ENCODE measurements at places on chromosomes 3 and 15. TPM values are rescaled to one million over a fixed set of nuclear protein-coding genes. Genes with fewer than 3 reads are reported as not detected.
A peak's percentile ranks its signal among the peaks of the same experiment; 100 is the strongest.

- no peak for DNase-seq
Observed at GRCh38 chr15:31157644-31158069, 56.1 kb upstream of the TRPM1 start.

GRCh38 chr3:55750525-55750924 lies 263.4 kb upstream of the WNT5A start:
- DNase-seq = peak; percentile 73

DNA sequence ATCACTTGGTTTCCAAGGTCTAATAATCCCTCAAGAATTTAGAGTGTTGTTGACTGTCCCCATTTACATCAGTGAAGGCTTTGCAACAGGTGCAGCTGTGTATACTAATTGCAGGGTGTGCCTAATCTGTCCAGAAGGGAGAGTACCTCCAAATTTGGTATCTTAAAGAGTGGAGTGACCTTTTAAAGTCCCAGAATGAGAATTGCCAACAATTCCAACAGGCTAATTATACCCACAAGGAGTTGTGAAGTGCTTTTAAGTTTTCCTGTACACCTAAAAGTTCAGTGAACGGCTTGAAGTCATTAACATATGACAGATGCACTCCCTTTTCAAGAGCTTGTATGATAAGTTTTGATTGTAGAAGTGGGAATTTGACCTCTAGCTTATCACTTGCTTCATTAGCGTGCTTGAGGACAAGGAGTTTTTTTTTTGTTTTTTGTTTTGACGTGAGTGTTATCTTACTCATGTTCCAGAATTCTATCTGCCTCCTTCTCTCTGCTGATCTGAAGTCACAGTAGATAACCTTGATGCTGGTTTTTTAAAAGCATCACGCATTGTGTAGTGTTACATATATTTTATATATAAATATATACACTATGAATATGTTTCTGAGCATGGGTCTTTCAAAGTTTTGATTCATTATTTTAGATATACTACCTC lies 26.3 kb downstream of the CDIN1 start:
- DNase-seq = no peak

DNA sequence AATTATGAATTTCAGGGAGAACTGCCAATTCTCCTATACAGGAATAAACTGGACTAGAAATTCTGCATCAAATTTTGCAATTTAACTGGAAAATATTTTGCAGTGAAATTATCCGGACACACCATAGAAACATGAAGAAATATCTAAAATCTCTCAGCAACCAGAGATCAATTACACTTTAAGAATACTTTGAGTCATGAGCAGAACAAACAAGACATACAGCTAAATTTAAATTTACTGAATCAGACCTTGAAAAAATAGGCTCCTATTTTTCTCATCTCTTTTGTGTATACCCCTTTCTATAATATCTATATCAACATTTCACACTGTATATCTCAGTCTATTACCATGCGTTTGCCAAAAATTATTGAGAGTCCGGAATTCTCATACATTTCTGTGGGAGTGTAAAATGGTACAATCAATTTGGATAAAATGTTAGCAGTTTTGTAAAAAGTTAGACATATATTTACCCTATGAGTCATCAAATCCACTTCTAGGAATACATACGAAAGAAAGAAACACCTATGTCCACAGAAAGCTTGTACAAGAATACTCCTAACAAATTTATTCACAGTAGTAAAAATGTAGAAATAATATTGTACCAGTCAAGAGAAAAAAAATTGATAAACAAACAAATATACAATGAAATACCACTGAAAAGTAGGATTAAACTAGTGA lies 593.1 kb upstream of the NECTIN3 start:
- no peak for DNase-seq

- peak; percentile 73 for DNase-seq
Observed at GRCh38 chr15:64019764-64020163, 26.5 kb downstream of the DAPK2 start.

DNA sequence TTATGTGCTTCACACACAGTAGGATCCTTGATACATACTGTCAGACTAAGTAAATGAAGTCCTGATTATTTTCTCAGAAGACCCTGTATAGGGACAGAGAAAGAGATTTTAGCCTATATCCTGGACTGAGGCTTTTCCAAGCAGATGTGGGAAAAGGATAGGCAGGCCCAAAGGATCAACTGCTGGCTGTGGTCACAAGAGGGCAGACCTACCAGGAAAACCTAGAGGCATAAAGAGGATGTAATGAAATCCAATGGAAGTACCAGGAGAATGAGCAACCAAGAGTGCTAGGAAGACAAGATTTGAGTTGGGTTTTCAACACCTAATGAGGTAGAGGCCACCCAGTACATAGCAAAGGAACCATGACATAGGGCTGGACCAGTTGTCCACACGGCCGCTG lies 23.1 kb downstream of the DCLK3 start:
- no peak for DNase-seq

DNA sequence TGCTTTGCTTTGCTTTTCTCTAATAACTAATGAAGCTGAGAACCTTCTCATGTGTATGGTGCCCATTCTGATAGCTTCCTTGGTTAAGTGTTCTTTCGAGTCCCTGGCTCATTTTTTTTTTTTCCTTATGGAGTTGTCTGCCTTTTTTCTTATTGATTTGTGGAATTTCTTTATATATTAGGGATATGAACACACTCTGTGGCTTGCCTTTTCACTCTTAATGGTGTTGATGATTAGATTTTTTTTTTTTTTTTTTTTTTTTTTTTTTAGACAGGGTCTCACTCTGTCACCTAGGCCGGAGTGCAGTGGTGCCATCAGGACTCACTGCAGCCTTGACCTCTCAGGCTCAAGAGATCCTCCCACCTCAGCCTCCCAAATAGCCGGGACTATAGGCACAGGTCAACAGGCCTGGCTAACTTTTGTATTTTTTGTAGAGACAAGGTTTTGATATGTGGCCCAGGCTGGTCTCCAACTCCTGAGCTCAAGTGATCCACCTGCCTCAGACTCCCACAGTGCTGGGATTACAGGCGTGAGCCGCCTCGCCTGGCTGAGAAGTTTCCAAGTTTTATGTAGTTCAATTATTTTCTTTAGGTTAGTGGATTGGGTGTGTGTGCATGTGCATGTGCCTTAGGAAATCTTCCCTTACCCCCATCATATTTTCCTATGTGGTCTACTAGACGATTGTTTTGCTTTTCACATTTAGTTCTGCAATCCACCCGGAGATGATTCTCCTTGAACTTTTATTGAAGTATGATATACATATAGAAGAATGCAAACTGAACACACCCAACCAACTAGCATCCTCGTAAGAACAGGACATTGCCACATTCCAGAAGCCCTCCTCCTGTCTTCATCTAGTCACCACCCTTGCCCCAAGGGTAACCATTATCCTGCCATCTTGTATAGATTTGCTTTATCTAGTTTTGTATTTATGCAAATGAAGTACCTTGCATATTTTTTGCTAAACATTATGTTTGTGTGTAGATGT lies 1.7 kb upstream of the SNRPA1 start:
- DNase-seq = no peak

DNA sequence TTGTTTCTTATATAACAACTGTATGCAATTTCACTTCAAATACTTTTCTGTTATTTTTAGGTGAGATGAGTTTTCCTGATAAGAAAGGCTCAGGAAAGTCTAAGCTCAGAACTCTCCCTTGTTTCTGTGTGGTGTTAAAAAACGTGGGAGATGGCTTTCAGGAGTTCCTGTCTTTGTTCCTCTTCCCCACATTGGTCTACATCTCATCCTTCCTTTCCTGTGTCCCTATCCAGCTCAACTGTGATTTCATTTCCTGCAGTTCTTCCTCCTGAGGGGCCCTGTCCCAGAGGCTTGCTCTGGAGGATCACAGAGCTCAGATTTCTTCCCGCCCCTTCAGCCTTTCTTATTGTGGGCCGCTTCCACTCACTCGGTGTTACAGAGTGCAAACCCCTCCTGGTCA lies 11.2 kb downstream of the SEC13 start:
- no peak for DNase-seq

DNA sequence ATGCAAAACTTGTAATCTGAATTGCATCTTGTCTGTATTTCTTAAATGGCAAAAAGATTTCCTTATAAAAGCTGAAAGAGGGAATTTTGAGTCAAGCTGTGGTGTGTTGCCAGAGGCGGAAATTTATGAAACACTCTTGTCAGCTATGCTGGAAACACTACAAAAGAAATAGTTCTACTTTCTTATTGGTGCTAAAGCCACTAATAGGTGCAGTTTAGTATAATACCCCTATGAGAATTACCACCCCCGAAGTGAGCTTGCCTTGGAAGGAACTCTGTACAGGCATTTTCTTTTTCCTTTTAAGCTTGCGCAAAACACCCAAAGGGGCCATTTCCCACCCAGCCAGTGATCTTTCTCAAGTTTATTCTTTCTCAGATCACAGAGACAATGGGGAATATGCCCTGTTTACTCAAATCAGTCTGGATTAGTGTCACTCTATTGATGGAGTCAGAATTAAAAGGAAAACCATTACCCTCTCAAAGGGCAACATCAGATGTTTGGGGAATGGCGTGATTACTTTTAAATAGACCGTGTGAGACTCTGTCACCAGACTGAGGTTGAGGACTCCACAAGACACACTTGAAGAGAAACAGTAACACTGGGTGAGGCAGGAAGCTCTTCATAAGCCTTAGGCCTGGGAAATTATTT lies 166.0 kb downstream of the TP63 start:
- DNase-seq = no peak

GRCh38 chr3:15279671-15280402 lies 52.5 kb downstream of the SH3BP5 start:
- DNase-seq = no peak

GRCh38 chr3:60801307-60801706 lies 449.9 kb downstream of the FHIT start:
- DNase-seq = no peak

GRCh38 chr3:181823716-181824115 lies 112.0 kb downstream of the SOX2 start:
- no peak for DNase-seq

- DNase-seq = no peak
Observed at GRCh38 chr15:101180620-101181307, 71.1 kb downstream of the CHSY1 start.

- DNase-seq = no peak
Observed at GRCh38 chr15:96180087-96180748, 150.3 kb upstream of the NR2F2 start.

- DNase-seq = no peak
Observed at GRCh38 chr3:32303977-32304881, 65.7 kb downstream of the CMTM8 start.

DNA sequence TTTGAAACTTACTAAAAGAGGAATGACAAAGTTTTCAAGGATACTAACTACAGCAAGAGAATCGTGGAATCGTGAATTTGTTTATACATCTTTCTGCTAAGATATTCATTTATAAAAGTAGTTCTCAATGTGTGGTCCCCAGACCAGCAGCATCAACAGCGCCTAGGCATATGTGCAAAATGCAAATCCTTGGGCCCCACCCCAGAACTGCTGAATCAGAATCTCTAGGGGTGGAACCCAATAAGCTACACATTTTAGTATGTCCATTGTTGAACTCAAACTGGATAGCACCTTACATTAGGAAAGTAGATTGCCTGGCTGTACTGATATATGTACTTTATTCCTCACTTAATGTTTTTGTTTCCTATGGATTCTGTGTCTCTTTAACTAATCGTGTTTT lies 346.0 kb downstream of the MFSD1 start:
- no peak for DNase-seq

DNA sequence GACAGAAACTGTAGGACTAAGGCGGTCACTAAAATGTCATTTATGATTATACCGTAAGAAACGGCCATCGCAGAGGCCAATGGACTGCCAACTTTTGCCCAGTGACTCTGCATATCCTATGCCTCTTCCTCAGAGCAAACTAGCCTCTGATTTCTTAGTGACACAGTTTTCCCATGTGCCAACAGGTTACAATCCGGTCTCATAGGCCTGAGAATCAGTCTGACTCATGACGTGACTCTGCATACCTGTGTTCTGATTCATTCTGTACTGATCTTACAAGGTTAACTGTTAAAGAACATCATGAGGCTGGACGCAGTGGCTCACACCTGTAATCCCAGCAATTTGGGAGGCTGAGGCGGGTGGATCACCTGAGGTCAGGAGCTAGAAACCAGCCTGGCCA lies 17.8 kb downstream of the RUBCN start:
- DNase-seq = peak; percentile 85

GRCh38 chr15:65076486-65077290 lies at the start of gene KBTBD13:
KBTBD13 (plus strand) TSS chr15:65076746; CDS start chr15:65076816, 70 bp downstream.
- DNase-seq = no peak

- peak; percentile 6 for DNase-seq
Observed at GRCh38 chr3:176262071-176262470, 935.2 kb downstream of the TBL1XR1 start.

- DNase-seq = no peak
Observed at GRCh38 chr15:83585601-83586335, 68.2 kb upstream of the ADAMTSL3 start.

DNA sequence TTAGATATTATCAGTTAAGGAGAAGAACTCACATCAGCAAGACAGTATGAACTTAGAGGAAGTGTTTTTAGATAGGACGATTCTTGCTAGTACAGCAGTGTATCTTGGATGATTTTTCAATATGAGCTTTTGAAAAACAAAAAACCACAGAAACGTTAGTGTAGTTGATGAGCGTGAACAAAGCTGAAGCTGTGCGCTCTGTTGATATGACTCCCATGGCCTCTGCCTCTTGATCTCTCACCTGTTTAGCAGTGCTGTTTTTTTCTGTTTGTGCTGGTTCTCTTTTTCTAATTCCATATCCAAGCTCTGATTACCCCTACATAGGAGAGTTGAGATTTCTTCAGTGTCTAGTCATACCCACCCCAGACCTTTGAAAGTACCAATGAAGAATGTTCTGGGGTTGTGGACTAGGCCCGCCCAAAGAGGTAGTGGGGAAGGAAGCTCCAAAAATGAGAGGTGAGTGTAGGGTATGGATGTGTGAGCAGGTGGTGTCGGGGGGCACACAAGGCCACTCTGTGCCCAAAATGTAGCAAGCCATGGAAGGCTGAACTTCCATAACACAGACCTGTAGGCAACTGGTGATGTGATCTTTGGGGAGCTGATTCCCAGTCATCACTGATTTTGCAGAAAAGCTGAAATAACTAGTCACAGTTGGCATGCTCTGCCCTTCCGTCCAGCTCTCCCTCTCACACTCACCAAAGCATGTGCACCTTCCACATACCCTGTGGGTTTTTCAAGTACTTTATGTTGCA lies 20.0 kb upstream of the CMTM7 start:
- no peak for DNase-seq

The CASR gene
- total RNA-seq = not detected

The CNTN3 gene
- total RNA-seq = 0.09 TPM

The WDR49 gene
- not detected for total RNA-seq

The GOLGA8T gene
- total RNA-seq = 1.5 TPM

The CYB561D2 gene
- 25.3 TPM for total RNA-seq

The MYH15 gene
- total RNA-seq = 1.1 TPM

The EAF2 gene
- total RNA-seq = 11.3 TPM

The ATP6V1A gene
- 47.3 TPM for total RNA-seq

The SAMMSON gene
- not detected for total RNA-seq

The ARPP19 gene
- 409 TPM for total RNA-seq
